Activated CD8-positive, alpha-beta memory T cell treated with anti-CD3 and anti-CD28 coated beads for 1 hour (primary cell): ENCODE measurements at places on chromosomes 5 and 9.

DNA sequence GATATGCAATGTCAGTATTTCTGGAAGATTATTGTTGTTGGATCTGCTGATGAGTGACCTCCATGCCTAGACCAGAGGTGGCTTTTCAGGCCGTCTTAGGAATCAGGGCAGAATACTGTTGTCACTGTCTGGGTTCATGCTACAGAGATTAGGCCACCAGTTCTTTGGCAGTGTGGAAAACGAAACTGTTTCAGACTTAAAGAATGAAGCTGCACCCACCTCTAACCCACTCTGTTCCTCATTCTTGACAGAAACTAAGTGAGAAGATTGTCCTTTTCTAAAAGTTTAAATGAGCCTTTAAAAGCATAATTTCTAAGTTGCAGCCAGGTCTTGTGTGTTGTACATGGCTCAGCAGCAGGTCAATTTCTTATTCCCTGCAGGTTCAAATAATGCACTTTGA is 444.3 kb downstream of the ENC1 start:
- DNase-seq = no peak

- no peak for DNase-seq
These were observed 202.6 kb downstream of the DENND1A start for GRCh38 chr9:123727332-123727731.

DNA sequence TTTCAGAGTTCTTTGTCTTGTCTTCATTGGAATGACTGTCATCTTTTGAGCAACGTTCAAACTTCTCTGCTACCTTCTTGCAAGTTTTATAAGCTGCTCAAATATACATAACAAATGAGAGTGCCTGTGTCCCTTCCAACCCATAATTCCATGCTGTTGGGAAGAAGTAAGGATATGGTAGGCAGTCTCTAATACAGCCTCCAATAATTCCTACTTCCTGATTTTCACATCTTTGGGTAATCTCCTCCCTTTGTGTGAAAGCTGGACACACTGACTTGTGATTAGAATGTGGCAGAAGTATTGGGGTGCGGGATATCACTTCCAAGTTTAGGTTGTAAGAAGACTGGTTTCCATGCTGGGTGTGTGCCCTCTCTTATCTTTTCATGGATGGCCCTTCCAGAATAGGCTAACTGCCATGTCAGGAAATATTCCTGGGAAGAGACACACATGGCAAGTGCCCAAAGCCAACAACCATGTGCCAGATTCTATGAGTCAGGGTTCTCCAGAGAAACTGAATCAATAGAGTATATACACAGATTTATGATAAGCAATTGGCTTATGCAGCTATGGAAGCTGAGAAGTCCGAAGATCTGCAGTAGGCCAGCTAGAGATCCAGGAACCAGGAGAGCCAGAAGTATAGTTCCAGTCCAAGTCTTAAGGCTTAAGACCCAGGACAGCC is 531.3 kb downstream of the NTRK2 start:
- no peak for DNase-seq

- no peak for DNase-seq
These were observed 176.5 kb downstream of the ARL15 start for GRCh38 chr5:54133917-54134316.

GRCh38 chr5:32147236-32147635 is 26.9 kb downstream of the GOLPH3 start:
- no peak for DNase-seq

- no peak for DNase-seq
These were observed 1.1 kb downstream of the UBTD2 start for GRCh38 chr5:172282272-172283019.

DNA sequence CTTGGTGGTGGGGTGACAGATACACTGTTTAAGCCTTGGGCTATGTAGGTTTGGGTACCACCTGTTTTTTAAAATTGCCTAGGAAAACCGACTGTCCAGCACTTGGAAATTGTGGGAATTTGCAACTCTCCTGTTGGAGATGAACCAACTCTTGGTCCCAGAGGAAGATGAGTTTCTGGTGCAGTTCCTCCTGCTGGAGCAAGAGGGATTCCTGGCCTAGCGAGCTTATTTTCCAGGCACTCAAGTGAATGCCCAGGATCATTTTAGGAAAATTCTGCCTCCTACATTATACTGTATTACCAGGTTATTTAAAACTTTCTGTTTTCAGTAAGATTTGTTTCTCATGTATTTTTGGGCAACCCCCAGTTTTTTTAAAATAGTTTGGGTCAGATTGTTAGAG is 33.7 kb downstream of the AP3S1 start:
- no peak for DNase-seq

GRCh38 chr5:27911216-27911615 is 872.8 kb upstream of the CDH9 start:
- DNase-seq = no peak

GRCh38 chr9:90825586-90825985 is 24.0 kb downstream of the SYK start:
- DNase-seq = no peak

DNA sequence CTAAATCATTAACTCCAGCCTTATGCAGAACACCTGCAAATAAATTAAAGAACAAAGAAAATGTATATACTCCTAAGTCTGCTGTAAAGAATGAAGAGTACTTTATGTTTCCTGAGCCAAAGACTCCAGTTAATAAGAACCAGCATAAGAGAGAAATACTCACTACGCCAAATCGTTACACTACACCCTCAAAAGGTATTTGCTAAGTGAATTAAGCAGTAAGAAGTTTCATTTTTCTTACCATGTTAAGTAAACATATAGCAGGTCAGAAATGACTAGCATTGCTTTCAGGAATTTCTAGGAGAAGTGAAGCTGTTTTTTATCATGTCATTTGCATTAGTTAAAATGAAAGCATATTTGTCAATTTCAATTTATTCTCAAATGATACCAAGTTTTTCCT is 92.7 kb downstream of the MELK start:
- no peak for DNase-seq

GRCh38 chr5:133728475-133728874 is 116.1 kb upstream of the FSTL4 start:
- no peak for DNase-seq

DNA sequence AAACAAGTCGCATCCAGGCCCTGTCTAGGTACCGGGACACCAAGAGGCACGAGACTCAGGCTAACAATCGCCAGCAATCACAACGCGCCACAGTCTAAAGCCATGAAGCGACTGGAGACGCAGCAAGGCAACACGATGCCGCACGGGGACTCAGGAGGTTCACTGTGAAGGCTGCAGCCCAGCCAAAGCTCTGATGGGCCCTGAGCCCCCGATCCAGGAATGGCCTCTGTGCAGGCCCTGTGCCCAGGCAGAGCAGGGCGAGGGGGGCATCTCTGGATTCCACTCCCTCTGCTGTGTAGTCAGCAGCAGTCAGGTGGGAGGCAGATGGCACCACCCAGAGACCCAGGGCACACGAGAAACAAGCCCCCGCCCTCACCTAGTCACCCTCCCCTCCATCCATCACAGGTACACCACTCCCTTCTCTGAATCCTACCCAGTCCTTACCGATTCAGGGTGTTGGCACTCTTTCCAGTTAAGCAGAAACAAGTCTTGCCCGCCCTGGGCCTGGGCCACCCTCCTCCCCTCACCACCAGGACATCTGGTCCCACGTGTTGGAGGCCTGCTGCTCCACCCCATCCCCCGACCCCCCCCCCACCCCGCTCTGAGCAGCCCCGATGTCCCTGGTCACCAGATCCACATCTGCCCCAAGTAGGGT is 1.1 kb downstream of the RALGDS start:
- DNase-seq = no peak

- no peak for DNase-seq
These were observed 6.5 kb upstream of the EGFL7 start for GRCh38 chr9:136656183-136656738.

DNA sequence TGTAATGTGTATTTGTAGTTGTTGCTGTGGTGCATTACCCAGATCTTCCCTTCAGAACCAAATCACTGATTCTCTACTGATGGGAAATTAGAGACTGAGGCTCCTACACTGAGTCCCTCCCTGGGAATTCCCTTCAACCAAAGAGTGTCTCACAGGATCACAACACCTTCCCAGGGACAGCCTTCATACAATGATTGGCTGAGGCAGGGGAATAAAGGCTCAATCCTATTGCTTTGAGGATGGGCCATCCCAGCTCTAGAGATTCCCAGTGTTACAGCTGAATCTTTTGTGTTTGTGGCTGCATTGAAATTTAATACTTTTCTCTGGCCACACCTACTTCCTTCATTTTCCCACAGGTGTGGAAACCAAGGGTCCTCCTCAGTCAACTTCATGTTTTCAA is 96.4 kb upstream of the ELL2 start:
- DNase-seq = no peak

DNA sequence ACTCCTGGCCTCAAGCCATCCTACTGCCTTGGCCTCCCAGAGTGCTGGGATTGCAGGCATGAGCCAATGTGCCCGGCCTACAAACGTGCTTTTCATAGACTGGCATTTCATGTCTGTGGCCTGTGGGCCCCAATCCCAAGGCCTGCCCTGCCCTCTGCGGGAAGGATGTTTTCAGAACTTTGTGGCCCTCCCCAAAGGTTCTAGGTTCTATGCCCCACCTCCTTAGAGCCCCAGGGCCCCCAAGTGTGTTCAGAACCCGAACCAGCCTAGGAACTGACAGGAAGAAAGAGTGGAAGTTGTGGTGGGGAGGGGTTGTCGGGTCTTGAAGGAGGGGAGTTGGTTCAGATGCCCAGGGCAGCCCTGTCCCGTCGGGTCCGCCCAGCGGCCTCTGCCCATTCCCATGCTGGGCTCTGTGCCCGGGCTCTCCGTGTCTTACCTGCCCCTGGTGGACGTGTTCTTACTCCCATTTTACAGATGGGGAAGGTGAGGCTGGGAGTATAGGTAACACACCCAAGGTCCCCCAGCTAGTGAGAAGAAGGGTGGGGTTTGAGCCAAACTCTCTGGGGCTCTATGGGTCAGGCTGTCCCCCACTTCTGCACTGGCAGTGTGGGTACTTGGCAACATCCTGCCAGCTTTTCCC is 175.8 kb upstream of the IER5L start:
- DNase-seq = no peak

DNA sequence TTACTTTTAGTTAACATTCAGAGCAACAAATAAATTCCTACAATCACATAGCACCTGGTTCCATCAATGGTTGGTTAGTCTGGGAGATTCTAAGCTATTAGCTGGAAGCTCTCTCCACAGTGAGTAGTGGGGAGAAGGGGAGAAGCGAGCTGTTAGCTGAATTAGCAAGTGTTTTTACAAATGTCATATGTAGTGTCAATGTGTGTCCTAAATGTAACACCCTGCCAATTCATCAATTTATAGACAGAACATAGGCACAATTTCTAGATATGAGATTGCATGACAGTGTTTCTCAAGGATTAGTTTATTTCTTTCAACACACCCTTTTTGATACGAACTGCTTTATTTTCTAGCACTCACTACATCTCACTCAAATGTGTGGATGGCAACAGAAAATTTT is 349.0 kb downstream of the PDE4D start:
- DNase-seq = no peak

DNA sequence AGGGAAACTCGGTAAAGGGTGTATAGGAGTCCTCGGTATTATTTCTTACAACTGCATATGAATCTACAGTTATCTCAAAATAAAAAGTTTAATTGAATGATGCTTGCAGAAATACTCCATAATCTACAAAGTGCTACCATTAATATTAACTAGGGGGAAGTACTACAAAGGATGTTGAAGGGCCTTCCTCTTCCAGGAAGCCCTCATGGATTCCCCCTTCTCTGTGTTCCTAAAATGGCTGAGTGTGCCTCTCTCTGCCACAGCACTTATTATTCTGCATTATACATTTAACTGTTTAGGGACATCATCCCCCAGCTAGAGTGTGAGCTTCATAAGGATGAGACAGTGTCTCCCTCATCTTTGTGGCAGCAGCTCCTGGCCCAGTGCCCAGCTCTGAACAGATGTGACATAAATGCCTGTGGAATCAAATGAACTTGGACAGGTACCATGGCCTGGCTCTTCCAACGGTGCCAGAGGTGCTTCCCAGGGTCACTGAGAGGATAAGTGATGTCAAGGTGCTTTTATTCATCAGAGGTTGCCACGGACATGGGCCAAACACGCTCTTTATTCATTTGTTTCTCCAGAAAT is 99.5 kb downstream of the PAX5 start:
- DNase-seq = no peak

DNA sequence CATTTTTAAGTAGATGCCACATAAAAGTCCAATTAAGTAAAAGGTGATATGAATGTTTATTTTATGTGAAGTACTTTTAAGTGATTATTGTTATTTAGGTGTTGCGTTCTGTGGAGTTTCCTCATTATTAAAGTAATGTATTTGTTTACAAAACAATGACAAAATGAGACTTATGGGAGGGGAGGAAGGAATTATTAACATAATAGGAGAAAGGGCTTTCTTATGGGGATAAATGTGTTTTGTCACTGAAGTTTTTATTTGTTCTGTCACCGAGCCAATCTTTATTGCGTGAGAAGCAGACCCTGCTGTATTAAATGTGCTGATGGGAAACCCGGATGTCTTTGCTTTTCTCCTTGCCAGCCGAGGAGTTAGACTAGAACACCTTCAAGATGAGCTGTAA is 44.5 kb downstream of the TRIO start:
- DNase-seq = no peak

GRCh38 chr9:38233796-38234355 is 158.6 kb upstream of the ALDH1B1 start:
- no peak for DNase-seq

DNA sequence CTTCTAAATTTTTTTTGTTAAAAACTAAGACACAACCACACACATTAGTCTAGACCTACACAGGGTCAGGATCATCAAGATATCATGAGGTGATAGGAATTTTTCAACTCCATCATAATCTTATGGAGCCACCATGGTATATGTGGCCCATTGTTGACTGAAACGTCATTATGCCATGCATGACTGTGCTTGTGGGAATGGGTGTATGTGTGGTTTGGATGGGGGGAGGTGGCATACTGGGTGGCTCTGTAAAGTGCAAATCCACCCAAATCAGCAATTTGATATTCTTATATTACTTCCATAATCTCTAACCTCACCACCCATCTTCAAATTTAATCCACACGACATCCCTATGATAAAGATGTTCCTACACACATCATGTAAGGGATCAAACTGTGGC is 21.0 kb downstream of the ADRB2 start:
- no peak for DNase-seq

GRCh38 chr5:78758169-78758839 is 109.7 kb upstream of the LHFPL2 start:
- no peak for DNase-seq
